Smooth muscle cell of bladder (primary cell): ENCODE measurements at places on chromosomes 6 and 20. TPM values are rescaled to one million over a fixed set of nuclear protein-coding genes. Genes with fewer than 3 reads are reported as not detected.

Gene TSPYL1
- total RNA-seq: 78.4 and 102 TPM in 2 replicates

Gene MUCL3
- total RNA-seq: not detected in 2 replicates

Gene CABLES2
- total RNA-seq: 0.28 and 0.74 TPM in 2 replicates

Gene MRAP2
- total RNA-seq: 0.28 and 0.65 TPM in 2 replicates

Gene C6orf163
- 1.1 and 1.8 TPM in 2 replicates for total RNA-seq

Gene ZBTB9
- 2.8 and 4.1 TPM in 2 replicates for total RNA-seq

Gene C6orf15
- not detected in 2 replicates for total RNA-seq

Gene LBP
- total RNA-seq: 0.92 and 1.6 TPM in 2 replicates

Gene SOX12
- 2.1 and 3.1 TPM in 2 replicates for total RNA-seq

Gene TBC1D20
- total RNA-seq: 30.3 and 38.5 TPM in 2 replicates

Gene TOMM6
- total RNA-seq: 49.6 and 59.4 TPM in 2 replicates

Gene CCN6
- not detected in 2 replicates for total RNA-seq

Gene ZSCAN23
- total RNA-seq: 4.4 and 6.0 TPM in 2 replicates

Gene RIMS1
- 0.14 and 0.28 TPM in 2 replicates for total RNA-seq

Gene ARMH2
- not detected in 2 replicates for total RNA-seq

Gene SNAP25
- total RNA-seq: 3.7 and 9.5 TPM in 2 replicates

Gene MOXD1
- total RNA-seq: 63.3 and 78.2 TPM in 2 replicates

Gene SIRPA
- 16.6 and 24.9 TPM in 2 replicates for total RNA-seq

Gene ANGPT4
- total RNA-seq: not detected in 2 replicates

Gene PERP
- 20.8 and 32.4 TPM in 2 replicates for total RNA-seq

Gene MYLK4
- total RNA-seq: 0.46 and 0.57 TPM in 2 replicates

Gene SCUBE3
- total RNA-seq: 1.7 and 1.8 TPM in 2 replicates

Gene FAXC
- total RNA-seq: 0.28 and 0.55 TPM in 2 replicates

Gene TNF
- not detected in 2 replicates for total RNA-seq

Gene MTCH1
- 241 and 315 TPM in 2 replicates for total RNA-seq

Gene NPEPL1
- 25.2 and 26.6 TPM in 2 replicates for total RNA-seq

Gene ADGRB3
- total RNA-seq: 0.37 and 0.43 TPM in 2 replicates

Gene CLPSL2
- not detected in 2 replicates for total RNA-seq

Gene PRSS35
- total RNA-seq: 6.1 and 9.7 TPM in 2 replicates

Gene TDRD6
- 0.46 and 0.57 TPM in 2 replicates for total RNA-seq

Gene PTCHD4
- 3.0 and 5.5 TPM in 2 replicates for total RNA-seq
